ENCODE measurements at places on chromosomes 16 and 17. TPM values are rescaled to one million over a fixed set of nuclear protein-coding genes. Genes with fewer than 3 reads are reported as not detected.

ALOX15 gene
- not detected for total RNA-seq

CLEC10A gene
- 0.54 TPM for total RNA-seq

EMC8 gene
- 31.9 TPM for total RNA-seq

TRIM72 gene
- total RNA-seq = not detected

NCBP3 gene
- 19.4 TPM for total RNA-seq

HOXB5 gene
- 0.09 TPM for total RNA-seq

PRSS21 gene
- total RNA-seq = not detected

NLRP1 gene
- total RNA-seq = 21.2 TPM
